ENCODE measurements at places on chromosomes 1 and 21. TPM values are rescaled to one million over a fixed set of nuclear protein-coding genes. Genes with fewer than 3 reads are reported as not detected.

LCE2A gene
- total RNA-seq, result not detected

CFHR1 gene
- total RNA-seq, result 16.0 TPM

NEGR1 gene
- total RNA-seq, result 42.8 TPM

GPA33 gene
- not detected for total RNA-seq

AKT3 gene
- total RNA-seq, result 38.0 TPM

HSPA13 gene
- total RNA-seq, result 14.8 TPM

FAAH gene
- 6.0 TPM for total RNA-seq

LIX1L gene
- 44.0 TPM for total RNA-seq

TMEM200B gene
- total RNA-seq, result 18.5 TPM

STIL gene
- total RNA-seq, result 0.11 TPM

FCGR3B gene
- total RNA-seq, result not detected

NCF2 gene
- total RNA-seq, result 9.8 TPM
